ENCODE measurements at places on chromosomes 1 and 21.

DNA sequence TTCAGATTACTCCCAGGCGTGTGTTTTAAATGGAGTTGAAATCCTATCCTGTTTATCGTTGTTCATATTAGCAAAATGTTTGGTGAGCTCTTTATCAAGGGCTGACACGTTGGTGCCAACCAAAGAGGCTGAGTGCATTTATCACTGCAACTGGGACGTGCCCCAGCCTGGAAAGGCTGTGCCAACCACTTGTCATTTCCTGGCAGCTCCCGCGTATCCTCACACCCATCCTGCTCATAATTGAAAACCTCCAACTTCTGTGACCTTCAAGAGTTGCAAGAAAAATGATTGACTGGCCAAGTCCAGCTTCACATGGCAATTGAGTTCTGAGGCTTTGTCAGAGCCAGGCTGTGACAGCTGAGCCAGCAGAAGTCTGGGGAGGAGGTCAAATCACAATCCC, 43.7 kb upstream of the KCNA3 start:
- no peak for DNase-seq

- no peak for DNase-seq
These were observed 830 bp downstream of the RNF186 start for GRCh38 chr1:19814244-19814661.

DNA sequence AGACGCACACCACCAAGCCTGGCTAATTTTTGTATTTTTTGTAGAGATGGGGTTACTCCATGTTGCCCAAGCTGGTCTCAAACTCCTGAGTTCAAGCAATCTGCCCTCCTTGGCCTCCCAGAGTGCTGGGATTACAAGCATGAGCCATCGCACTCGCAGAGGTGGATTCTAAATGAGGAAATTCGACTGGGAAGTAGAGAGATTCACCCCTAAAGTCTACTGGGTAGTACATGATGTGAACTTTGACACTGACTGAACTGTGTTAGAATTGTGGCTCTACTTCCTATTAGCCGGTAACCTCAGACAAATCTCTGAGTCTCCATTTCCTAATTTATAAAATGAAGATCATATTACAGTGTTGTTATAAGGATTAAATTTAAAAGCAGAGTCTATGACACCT, 276.0 kb upstream of the NR5A2 start:
- no peak for DNase-seq

DNA sequence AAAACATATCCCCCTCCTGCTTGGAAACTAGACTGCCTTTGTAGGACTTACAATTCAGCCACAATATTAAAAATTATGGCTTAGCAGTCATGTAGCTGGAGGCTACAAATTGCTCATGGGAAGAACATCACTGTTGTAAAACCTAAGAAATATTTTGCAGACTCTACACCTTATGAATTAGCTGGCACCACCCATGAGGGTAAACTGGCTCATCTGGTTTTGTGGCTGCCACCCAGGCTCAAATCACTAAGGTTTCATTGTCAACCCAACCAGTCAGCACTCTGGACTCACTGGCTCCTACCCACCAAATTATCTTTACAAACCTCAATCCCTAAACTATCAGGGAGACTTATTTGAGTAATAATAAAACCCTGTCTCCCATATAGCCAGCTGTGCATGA, 100.7 kb upstream of the OLFM3 start:
- no peak for DNase-seq

DNA sequence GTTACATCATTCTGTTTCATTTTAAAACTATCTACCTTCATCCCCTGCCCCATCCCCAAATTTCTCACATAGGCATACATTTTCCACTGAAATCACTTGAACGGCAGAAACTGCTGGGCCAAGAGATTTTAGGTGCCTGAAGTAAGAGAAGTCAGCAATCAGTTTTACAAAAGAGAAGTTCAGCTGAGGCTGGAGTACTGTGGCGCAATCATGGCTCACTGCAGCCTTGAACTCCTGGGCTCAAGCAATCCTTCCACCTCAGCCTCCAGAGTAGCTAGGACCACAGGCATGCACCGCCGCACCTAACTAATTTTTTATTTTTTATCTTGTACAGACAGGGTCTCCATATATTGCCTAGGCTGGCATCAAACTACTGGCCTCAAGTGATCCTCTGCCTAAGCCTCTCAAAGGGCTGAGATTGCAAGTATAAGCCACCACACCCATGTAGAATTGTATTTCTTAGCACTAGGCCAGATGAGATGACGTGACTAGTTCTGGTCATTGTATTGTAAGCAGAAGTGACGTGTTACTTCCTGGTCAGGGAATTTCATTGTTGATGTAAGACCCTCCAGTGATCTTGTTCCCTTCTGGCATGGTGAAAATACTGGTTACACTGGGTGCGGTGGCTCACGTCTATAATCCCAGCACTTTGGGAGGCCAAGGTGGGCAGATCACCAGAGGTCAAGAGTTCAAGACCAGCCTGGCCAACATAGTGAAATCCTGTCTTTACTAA, 7.1 kb downstream of the BECN2 start:
- DNase-seq = no peak

DNA sequence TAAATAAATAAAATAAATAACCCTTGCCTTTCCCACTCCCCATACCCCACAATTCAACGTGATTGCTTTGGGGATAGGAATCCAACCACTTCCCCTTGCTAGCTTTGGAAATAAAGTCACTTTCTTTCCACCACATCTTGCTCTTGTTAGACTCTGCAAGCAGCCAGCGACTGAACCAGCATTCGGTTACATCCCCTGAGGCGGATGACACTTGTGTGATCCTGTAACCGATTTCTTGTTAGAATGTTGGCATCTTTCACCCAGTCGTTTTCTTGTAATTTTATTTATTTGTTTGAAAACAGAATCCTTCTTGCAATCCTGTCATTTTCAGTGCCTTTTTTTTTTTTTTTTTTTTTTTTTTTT, 1.6 kb upstream of the IFNGR2 start:
- DNase-seq = no peak

- DNase-seq = no peak
These were observed 19.3 kb downstream of the F3 start for GRCh38 chr1:94522304-94522703.

GRCh38 chr21:25670726-25671125, 31.7 kb downstream of the JAM2 start:
- no peak for DNase-seq

DNA sequence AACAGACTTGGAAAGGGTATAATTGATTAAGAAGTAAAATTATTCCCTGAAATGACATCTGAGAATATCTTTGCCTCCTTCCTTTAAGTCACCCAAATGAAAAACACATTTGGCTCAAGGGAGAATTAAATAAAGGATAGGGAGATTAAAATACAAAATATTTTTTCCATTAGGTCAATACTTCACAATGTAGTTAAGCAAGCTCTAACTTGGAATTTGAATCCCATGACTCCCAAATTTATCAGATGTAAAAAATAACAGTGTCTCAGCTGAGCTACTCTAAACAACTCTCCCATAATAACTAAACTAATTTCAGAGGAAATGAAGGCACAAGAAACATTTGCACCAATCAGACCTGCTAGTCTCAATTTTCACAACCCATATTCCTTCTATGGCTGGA, 6.5 kb upstream of the NMNAT2 start:
- no peak for DNase-seq

DNA sequence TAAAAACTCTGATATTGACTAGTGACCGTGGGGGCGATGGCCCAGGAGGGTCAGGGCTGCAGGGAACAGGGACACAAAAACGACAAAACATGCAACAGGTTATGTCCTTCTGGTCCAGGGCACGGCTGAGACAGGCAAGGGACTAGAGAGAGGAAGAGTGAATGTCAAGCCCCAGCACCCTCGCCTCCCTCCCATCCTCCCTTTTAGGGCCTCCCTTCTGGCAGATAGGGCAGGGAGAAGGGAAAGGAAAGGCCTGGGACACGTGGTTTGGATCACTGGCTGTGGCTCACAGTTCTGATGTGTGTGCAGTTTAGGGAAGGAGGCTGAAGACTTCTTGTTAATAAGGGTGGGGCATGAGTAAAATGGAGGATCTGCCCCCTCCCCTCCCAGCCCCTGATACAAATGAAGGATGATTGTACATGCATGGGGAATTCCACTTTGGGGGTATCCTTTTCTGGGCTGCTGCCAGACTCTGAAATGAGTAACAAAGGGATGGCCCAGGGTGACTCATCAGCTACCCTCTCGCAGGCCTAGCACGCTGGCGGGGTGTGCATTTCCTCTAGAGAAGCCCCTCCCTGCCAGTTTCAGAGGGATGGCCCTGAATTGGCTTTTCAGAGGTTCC, 14.2 kb downstream of the CAPN2 start:
- DNase-seq = peak; percentile 78

- DNase-seq = no peak
These were observed 22.1 kb downstream of the UCK2 start for GRCh38 chr1:165849353-165850133.

GRCh38 chr1:207028884-207029650, 3.5 kb downstream of the C1orf116 start:
- no peak for DNase-seq

DNA sequence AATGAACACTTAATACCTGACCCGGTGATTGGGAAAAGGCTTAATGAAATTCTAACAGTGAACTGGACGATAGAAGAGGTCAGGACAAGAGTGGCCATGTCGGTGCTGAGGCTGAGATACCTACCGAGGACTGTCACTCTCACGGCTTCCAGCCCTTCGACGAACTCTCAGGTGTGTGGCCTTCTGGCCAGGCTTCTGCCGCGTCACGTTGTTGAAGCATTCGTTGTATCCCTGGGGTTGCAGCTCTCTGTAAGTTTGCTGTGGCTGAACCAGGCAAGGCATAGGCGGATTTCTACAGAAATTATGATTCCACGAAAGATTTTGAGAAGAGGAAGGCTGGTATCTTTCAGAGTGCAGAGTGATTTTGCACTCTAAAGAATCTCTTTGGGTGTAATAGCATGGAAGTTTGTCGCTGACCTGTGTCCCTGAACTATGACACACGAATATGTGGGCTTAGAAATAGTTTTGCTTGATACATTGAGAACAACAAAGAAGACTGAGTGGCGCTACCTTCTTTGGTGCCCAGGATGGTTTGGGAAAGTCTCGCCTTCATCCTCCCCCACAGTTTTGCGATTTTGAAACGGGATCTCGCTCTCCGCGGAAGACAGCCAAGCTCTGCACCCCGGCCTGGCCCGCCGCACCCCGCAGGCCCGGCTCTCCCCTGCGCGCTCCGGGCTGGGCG, 403 bp upstream of the EPHX4 start:
- no peak for DNase-seq

- DNase-seq = no peak
These were observed 147.8 kb downstream of the TENT5C start for GRCh38 chr1:117753652-117754051.

GRCh38 chr1:166924823-166925541, 48.9 kb upstream of the TADA1 start:
- no peak for DNase-seq

GRCh38 chr1:200877839-200878551, 5.2 kb downstream of the GPR25 start:
- no peak for DNase-seq

GRCh38 chr1:220369511-220369910, 97.3 kb upstream of the RAB3GAP2 start:
- DNase-seq = no peak

DNA sequence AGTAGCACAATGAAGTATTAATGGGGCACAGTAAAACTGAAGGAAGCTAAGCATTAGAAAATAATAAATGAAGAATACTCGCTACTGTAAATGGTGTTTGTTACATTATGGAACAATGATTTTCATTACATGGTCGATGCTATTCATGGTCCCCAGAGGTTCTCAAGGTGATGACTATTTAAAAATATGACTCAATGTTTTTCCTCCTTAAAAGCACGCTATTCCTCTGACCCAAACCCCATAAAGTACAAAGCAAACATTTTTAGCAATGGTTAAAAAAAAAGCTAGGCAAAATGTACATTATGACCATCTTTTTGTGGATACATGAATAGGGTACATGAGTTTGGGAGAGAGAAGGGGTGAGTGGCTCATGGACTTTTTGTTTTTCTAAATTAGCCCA, 34.3 kb downstream of the VAMP4 start:
- DNase-seq = no peak

DNA sequence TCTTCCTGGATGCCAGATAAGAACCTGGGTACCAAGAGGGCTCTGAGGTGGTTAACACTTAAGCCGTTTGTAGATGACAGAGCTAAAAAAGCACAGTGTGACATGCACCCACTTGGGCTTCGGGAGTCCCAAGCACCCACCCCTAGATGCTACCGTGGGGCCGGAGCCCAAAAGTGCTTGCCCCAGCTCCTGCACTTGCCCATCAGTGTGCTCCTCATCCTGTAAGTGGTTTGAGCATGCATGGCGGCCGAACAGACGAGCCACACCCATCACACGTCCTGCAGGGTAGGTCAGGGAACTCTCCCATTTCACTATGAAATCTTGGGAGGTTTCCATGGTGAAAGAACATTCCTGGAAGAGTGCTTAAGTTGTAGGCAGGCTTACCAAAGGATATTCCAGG, 158.9 kb upstream of the TNR start:
- no peak for DNase-seq

- DNase-seq = no peak
These were observed 276.9 kb upstream of the ZRANB2 start for GRCh38 chr1:71357708-71358107.

DNA sequence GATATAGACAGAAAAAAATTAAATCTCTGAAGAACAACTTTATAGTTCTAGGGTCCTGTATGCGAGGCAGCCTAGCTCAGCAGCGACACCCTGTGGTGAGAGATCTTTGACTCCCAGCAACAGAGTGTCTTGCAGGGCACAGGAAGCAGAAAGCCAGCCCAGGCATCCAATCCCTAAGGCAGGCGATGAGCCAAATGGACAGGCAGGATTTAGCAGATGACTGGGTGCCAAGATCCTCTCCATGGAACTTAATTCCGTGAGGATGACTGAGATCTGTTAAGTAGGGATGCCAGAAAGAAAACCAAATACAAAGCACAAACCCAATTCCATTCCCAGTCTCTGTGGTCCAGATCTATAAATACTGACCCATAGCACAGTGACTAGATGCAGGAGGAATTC, 38.8 kb downstream of the HLCS start:
- peak; percentile 53 for DNase-seq

DNA sequence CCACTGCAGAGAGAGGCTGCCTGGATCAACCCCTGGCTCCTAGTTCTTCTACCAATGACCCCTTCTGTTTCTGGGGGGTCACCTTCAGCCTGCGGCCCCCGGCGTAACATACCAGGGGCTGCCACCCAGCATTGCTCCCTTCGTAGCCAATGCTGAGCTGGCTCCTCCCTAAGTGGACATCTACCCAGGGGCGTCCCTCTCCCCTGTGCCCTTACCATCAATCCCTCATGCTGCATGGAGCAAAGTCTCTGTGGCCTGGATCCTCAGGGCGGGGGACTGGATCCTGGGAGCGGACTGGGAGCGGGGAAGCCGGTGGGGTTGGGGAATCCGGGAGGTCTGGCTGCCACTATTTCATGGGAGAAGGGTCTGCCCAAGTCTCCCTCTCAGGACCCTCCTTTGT, 28.6 kb downstream of the TRIM67 start:
- no peak for DNase-seq

DNA sequence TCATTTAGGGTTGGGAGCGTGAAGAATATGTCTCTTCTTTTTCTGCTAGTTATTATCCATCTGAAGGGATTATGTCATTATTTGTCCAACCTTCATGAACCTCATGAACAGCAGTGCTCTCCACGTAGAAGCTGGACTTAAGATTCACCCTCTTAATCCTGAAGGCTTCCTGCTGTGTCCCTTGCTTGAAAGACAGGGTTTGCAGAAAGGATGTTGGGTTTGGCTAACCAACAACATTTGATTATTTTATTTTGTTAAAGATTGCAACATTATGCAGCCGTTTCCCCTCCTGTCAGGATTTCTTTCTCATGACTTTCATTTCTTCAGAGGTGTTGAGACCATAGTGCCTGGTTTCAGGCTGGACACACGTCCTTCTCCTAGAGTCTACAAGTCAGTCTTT, 75.2 kb downstream of the NGF start:
- DNase-seq = no peak

GRCh38 chr1:154784924-154785531, 85.1 kb downstream of the KCNN3 start:
- no peak for DNase-seq
